ENCODE measurements at places on chromosomes 13 and 19.

GRCh38 chr13:30110301-30111070 lies 196.9 kb downstream of the KATNAL1 start:
- DNase-seq, result no peak

DNA sequence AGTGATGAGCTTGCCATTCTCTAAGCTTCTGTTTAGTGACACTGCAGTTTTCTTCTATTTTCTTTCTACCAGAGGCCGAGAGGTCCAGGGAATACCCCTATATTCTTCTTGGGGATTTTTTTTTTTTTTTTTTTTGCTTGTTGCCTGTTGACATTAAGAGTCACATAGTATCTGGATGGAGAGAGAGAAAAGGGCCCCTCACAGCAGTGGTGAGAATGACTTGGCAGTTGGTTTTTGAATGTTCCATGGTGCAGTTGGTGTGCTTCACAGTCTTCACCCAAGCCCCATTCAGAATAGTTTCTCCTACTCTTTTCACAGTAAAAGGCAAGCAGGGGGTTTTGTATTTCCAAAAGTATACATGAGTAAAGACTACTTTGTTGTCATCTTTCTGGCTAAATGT lies 577.9 kb downstream of the LMO7 start:
- no peak for DNase-seq

- no peak for DNase-seq
Measured at GRCh38 chr13:110981379-110981778, 66.5 kb upstream of the ANKRD10 start.

GRCh38 chr19:6126335-6126974 lies 9.0 kb upstream of the ACSBG2 start:
- no peak for DNase-seq

DNA sequence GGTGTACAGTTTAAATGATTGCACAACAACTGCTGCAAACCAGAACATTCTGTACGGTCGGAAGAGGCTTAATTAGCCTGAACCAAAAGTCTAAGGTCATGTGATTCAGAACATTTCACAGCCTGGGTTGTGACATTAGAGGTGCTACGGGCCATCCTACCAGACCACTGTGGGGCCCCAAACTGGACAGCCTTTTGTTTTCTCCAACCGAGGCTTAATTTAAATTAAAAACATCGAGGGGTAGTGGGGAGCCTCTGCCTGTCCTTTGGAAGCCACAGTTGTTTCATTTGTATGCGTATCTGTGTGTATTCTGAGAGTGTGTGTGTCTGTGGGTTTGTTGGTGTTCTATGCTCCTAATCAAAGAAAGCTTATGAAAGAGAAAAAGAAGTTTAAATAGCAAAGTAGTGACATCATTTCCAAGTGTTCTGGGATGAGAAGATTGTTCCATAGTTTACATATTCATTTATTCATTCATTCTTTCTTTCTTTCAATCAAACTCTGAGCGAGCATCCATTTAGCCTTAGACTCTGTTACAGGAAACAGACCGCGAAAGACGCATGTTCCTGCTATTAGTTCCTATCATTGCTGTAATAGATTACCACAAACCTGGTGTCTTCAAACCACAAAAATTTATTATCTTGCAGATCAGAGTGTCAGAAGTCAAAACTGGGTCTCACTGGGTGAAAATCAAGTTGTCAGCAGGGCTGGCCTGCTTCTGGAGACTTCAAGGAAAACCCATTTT lies 444.8 kb downstream of the FOXO1 start:
- DNase-seq, result no peak

GRCh38 chr13:106774621-106775020 lies 206.7 kb upstream of the ARGLU1 start:
- no peak for DNase-seq

DNA sequence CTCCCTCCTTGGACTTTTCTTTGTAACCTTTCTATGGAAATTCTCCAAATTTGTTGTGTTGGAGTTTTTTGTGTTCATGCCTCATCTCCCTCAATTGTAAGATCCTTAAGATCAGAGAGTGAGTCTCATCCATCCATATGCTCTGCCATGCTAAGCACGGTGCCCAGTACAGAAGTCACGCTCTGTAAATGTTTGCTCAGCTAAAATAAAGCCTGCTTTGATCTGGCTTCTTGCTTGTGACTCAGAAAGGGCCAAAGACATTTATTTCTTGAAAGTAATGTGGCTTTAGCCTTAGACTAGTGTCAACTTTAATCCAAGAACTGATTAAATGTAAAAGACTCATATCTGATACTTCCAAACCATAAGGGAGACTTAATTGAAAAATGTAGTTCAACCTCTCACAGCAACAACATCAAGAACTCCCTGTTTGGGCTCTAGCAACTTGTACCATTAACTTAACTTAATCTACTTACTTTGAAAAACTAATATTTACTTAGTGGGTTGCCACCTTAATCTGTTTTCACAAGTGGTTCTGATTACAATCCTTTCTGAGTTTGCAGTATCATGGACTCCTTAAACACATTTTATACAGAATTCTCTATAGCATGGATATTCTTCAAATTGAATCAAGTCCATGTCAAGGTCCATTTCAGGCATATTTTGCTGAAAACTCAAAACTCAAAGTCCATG lies 100.2 kb downstream of the KL start:
- no peak for DNase-seq

GRCh38 chr13:76596216-76596615 lies 290.0 kb downstream of the KCTD12 start:
- no peak for DNase-seq
